Testis (tissue), 5 donors: ENCODE measurements at places on chromosomes 1 and 21. TPM values are rescaled to one million over a fixed set of nuclear protein-coding genes. Genes with fewer than 3 reads are reported as not detected.

DNA sequence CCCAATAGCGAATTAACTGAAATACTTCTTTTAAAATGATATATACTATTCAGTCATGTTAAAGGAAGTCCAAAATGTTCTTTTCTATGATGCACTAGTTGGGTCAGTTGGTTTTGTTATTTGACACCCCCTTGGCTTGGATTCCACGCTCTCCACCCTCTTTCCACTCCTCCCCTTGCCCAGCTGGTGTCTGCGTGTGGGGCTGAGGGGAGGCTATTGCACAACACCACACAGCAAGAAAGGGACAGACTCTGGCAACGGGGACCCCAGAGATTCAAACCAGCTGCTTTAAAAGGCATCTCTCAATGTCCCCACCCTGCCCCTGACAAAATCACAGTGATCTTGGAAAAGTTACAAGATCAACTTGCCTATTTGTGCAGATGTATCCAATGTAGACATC lies 394.3 kb downstream of the TGFB2 start:
- peak; percentile 45 for DNase-seq

CCDC190 gene
- 1.2 TPM for total RNA-seq

DNA sequence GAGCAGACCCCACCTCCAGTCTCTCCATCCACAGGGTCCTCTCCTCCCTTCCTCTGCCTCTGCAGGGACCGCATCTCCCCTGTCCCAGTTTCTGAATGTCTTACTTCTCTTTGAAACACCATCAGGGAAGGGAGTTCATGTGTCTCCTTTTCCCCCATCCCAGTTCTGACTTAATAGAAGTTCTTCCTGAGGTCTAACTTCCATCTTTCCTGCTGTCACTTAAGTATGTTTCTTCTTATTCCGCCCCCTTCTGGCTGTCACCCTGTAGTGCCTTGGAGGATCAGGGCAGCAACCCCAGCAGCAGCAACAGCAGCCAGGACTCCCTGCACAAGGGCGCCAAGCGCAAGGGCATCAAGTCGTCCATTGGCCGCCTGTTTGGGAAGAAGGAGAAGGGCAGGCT lies 29.3 kb downstream of the MYOG start:
- DNase-seq: no peak

DNA sequence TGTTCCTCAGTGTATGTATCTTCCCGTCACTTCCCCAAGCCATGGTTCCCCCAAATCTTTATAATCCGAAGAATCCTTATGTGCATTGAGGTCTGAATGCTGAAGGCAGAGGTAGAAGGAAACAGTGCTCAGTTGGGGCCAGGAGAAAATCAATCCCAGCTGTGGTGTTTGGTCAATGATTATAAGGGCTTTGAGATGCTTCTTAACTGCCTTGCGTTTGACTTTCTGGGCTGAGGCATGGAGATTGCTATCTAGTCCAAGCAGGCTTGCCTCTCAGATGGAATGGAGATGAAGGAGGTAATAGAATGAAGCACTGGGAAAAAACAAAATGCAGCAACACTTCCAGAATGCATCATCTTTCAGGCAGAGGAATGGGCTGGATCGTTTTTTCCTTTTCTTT lies 3.6 kb upstream of the MAP1LC3C start:
- no peak for DNase-seq

- DNase-seq: no peak
These were observed 45.9 kb downstream of the SAMD13 start for GRCh38 chr1:84347271-84347931.

DNA sequence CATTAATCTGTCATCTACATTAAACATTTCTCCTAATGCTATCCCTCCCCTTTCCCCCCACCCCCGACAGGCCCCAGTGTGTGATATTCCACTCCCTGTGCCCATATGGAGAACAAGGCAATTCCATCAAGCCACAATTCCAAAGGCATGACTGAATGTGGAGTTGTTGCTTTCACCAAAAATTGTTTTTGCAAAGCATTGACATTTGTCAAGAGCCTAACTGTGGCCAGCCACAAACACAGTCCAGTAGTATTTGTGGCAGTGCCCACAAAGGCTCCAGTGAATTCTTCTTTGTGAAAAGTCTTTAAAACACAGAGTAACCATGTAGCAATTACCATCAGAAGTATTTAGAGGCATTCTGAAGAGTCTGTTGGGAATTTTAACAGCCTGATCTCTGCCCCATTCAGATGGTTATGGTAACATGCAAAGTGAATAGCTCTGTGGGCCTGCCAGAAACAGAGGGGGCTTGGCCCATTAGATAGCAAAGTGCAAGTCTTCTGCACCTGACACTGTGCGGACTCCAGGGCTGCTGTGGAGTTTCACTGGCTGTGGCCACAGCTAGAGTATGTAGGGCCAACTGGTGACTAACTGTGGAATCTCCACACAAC lies 11.6 kb upstream of the LRRC53 start:
- no peak for DNase-seq

ZNF669 gene
- 9.4 TPM for total RNA-seq

DNA sequence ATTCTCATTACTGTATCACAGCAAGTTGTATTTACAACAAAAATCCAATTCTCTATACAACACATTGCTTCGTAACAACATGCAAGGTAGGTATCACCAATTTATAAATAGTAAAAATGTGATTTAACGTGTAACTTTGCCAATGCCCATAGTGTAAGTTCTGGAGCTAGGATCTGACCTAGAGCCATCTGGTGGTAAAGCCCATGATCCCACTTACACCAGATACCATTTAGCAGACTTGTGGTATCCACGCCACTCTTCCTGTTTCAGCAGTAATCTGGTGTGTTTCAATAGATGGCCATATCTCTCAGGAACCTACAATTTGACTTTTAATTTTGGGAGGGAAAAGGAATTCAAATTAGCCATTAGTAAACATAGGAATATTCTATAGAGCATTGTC lies 10.2 kb downstream of the SETSIP start:
- no peak for DNase-seq

CDK18 gene
- total RNA-seq: 8.5 TPM

GRCh38 chr1:178066296-178066907 lies 27.5 kb upstream of the RASAL2 start:
- no peak for DNase-seq

MIS18A gene
- 32.6 TPM for total RNA-seq

PGLYRP3 gene
- not detected for total RNA-seq

GRCh38 chr1:93675931-93676330 lies 5.7 kb downstream of the BCAR3 start:
- no peak for DNase-seq

DNA sequence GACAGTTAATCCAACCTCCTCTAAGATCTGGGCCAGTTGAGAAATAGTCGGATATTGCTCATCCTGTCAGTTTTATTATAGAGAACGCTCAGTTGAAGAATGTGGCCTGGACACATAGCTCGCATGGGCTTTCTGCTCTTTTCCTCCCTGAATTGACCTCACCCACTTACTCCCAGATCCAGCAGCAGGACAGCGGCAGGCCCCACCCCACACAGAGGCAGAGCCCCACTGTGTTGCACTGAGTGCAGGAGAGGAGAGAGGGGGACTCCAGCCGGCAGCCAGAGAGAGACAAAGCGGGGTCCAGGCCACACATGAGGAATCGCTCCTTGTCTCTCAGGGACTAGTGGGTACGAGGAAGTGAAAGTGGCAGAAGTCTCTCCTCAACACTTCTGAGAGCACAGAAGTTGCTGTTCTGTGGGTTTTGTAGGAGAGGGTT lies 78.6 kb downstream of the LAMC1 start:
- DNase-seq: no peak

GRCh38 chr1:229340496-229340895 lies 2.4 kb downstream of the CCSAP start:
- no peak for DNase-seq

- DNase-seq: no peak
These were observed 19.5 kb downstream of the ERG start for GRCh38 chr21:38478782-38479181.

GRCh38 chr1:15345705-15346345 lies 63.9 kb upstream of the EFHD2 start:
- peak; percentile 44 for DNase-seq

GRCh38 chr1:33358114-33358794 lies 37.4 kb upstream of the A3GALT2 start:
- no peak for DNase-seq

DNA sequence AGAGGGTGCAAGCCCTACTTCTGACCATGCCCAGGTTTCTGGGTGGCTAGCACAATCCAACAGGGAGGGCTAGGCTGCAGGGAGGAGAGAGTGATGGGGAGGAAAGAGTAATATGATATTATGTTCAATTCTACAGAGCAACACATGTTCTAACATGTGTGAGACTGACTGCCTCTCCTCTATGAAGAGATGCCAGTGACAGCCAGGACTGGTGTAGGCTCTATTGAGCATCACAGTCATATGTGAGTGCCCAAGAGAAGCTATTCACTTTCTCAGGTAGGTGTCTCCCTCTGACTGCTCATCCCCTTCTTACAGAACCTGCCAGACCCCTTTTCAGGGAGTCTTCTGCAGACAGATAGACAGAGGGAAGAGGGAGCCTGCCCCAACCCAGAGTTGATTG lies 446.1 kb downstream of the SIPA1L2 start:
- DNase-seq: no peak

GRCh38 chr1:76501586-76502219 lies 365.6 kb upstream of the ST6GALNAC5 start:
- peak; percentile 69 for DNase-seq

CFHR3 gene
- not detected for total RNA-seq

DNA sequence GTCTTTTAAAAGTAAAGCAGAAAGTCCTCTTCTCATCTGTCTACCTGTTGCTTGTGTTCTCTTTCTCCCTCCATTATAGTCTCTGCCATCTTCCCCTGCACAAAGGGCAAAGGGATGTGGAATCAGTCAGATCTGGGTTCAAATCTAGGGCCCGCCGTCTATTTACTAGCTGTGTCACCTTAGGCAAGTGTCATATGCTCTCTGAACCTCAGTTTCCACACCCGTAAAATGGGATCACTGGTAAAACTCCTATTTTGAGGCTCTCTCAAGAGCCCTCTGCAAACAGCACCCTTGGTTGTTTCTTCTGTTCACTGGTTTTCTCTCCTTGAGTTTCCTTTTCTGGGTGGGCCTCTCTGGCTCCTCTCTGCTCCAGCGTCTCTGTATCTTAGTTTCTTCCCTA lies 2.6 kb upstream of the PTPRU start:
- no peak for DNase-seq

DNA sequence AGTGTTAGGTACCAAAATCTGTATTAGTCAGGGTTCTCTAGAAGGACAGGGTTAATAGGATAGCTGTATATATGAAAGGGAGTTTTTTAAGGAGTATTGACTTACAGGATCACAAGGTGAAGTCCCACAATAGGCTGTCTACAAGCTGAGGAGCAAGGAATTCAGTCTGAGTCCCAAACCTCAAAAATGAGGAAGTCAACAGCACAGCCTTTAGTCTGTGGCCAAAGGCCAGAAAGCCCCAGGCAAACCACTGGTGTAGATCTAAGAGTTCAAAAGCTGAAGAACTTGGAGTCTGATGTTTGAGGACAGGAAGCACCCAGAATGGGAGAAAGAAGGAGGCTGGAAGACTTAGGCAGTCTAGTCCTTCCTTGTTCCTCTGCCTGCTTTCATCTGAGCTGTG lies 487.5 kb upstream of the CHRM3 start:
- DNase-seq: no peak

CCDC17 gene
- total RNA-seq: 5.0 TPM

DNA sequence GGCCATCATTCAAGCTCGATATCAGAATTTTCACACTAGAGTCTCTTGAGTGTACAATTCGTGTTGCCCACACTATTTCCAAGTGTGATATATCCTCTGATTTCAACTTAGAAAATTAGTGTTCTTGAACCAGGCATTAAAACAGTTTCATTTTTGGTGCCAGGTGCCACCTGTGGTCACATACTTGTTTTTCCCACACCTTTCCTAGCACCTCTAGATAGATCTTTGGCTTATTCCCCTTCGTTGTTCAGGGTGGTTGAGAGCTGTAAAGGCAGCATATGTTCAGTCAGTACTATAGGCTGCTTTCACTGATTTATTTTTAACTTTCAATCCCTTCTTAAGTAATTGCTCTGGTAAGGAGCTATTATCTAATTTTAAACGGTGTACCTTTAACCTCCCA lies 131.1 kb downstream of the NEK7 start:
- no peak for DNase-seq

EXO5 gene
- total RNA-seq: 10.9 TPM

DNA sequence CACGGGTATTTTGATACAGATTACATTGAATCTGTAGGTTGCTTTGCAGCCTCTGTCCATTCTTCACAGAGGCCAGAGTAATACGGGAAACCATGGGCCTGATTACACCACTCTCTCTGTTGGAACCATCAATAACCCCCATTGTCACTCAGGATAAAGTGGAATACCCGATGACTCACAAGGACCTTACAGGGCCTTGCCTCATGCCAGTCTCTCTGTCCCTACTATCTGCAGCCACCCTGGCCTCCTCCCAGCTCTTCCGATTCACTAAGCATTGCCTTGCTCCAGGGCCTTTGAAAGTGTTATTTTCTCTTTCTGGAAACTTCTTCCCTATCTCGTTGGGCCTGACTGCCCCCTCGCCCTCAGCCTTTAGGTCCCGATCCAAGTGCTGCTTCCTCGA lies 61.7 kb downstream of the HMGB4 start:
- no peak for DNase-seq

KRTAP19-3 gene
- total RNA-seq: not detected

OR2L2 gene
- 0.56 TPM for total RNA-seq

FAM76A gene
- total RNA-seq: 22.6 TPM

OR2T35 gene
- not detected for total RNA-seq

KCNN3 gene
- total RNA-seq: 0.24 TPM

GRCh38 chr1:212568978-212569537 lies 39.5 kb upstream of the ATF3 start:
- DNase-seq: no peak

LAMB3 gene
- total RNA-seq: 1.6 TPM

FAM151A gene
- total RNA-seq: 0.94 TPM

GRCh38 chr1:31759298-31760023 lies 4.7 kb downstream of the ADGRB2 start:
- no peak for DNase-seq

GRCh38 chr21:40547906-40548513 lies 298.9 kb downstream of the DSCAM start:
- no peak for DNase-seq

KCNE2 gene
- 0.37 TPM for total RNA-seq

OR14A2 gene
- total RNA-seq: 1.6 TPM

LCE2C gene
- total RNA-seq: not detected

ZNF593OS gene
- not detected for total RNA-seq

GRCh38 chr21:34907461-34908418 lies 141.4 kb downstream of the RUNX1 start:
- no peak for DNase-seq

GRCh38 chr1:8348777-8349472 lies 31.0 kb downstream of the SLC45A1 start:
- peak; percentile 67 for DNase-seq

GRCh38 chr1:44327679-44328491 lies 27.2 kb downstream of the ERI3 start:
- DNase-seq: peak; percentile 64

BTBD8 gene
- total RNA-seq: 15.3 TPM

DNA sequence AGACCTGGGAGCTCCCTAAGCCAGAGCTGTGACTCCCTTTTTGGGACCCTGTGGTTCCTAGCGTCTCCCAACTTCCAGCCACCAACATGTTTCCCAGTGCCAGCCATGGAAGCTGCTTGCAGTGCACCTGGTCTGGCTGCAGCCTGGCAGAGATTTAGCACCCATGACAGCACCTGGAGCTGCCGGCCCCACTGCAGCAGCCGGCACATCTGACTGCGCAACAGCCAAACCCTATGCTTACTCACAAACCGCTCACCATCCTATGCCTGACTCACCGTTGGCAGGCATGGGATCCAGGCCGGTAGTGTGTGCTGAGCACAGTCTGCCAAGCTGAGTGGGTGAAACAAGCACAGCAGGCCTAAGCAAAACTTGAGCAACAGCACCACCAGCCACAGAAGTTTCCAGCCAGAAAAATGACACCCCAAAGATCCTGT lies 435.9 kb upstream of the PRMT6 start:
- no peak for DNase-seq

- DNase-seq: no peak
These were observed 590.4 kb upstream of the PLXNA2 start for GRCh38 chr1:208834381-208835096.

MMP23B gene
- 49.0 TPM for total RNA-seq
